ENCODE measurements at places on chromosomes 11 and 22. TPM values are rescaled to one million over a fixed set of nuclear protein-coding genes. Genes with fewer than 3 reads are reported as not detected.
A peak's percentile ranks its signal among the peaks of the same experiment; 100 is the strongest.

TH gene
- total RNA-seq: 0.26 TPM

GLYATL2 gene
- total RNA-seq: not detected

FGF4 gene
- not detected for total RNA-seq

SYCE3 gene
- total RNA-seq: not detected

HIPK3 gene
- 104 TPM for total RNA-seq

UBASH3B gene
- total RNA-seq: 19.3 TPM

HOATZ gene
- total RNA-seq: 6.9 TPM

OR51B5 gene
- 0.41 TPM for total RNA-seq

UCP3 gene
- total RNA-seq: 1.0 TPM

DDI1 gene
- total RNA-seq: not detected

DNA sequence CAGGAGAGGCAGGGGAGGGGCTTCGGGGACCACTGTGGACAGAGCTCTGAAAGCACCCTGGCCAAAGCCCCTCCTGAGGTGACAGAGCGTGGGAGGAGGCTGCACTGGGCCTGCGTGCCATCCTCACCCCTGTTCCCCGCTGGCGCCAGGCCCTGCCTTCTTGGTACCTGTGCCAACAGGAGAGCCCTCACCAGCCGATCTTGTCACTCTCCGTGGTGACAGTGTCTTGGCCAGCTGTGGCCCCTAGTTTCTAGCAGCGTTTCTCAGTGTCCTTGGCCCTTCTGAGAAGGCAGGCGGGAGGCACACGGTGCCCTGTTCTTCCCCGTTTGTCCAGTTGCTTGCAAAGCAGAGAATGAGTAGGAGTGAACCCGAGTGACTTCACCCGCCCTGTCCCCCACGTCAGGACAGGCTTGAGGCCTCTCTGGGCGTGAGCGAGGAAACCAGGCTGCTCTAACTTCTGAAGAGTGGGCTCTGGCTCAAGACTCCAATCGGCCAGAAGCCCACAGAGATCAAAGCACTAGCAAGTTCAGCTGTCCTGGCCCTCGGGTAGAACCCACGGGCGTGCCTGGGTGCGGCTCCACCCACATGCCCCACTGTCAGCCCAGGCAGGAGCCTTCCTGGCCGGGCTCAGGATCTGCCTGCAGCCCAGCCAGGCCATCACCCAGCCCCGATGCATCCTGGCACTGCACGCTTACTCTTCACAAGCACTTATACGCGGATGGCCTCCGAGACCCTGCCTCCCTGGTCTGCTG is 60.2 kb upstream of the EMID1 start:
- no peak overlapping the region for H3K27ac ChIP-seq
- H3K27me3 ChIP-seq: no peaks in the 10 kb centered on the region
- H3K4me1 ChIP-seq: peaks cover 4% of the 10 kb centered on the region
- H3K36me3 ChIP-seq: peaks cover 28% of the 10 kb centered on the region
- DNase-seq: peak; percentile 39
- H3K4me3 ChIP-seq: no peak overlapping the region

GRCh38 chr11:19729141-19729540 is 16.5 kb downstream of the NAV2 start:
- H3K4me1 ChIP-seq: no peaks in the 10 kb centered on the region
- no peak overlapping the region for H3K27ac ChIP-seq
- no peak overlapping the region for H3K4me3 ChIP-seq
- DNase-seq: no peak
- H3K36me3 ChIP-seq: no peaks in the 10 kb centered on the region

- no peak for DNase-seq
- peaks cover 41% of the 10 kb centered on the region for H3K4me1 ChIP-seq
- H3K27ac ChIP-seq: no peak overlapping the region
- no peaks in the 10 kb centered on the region for H3K27me3 ChIP-seq
- peaks cover 5% of the 10 kb centered on the region for H3K36me3 ChIP-seq
- H3K4me3 ChIP-seq: no peak overlapping the region
Measured at GRCh38 chr11:34656062-34656720, 35.3 kb downstream of the EHF start.

DNA sequence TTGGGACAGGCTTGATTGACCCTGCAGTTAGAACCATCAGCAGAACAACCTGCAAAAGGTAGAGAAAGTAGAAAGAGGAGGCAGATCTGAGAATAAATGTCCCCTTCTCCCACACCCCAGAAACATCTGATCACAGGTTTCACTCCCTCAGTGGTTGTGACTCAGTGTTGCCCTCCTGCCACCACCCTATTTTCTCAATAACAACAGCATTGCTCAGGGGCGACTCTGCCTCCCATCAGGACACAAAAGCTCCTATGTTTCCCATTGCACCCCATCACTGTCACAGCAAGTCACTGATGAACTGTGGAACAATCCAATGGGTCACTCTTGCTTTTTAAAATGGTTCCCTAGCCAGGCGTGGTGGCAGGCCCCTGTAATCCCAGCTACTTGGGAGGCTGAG is 110.2 kb downstream of the RASSF10 start:
- H3K27me3 ChIP-seq: no peaks in the 10 kb centered on the region
- no peak overlapping the region for H3K4me3 ChIP-seq
- no peak for DNase-seq
- H3K27ac ChIP-seq: no peak overlapping the region

- DNase-seq: no peak
- peaks cover 64% of the 10 kb centered on the region for H3K36me3 ChIP-seq
- H3K27me3 ChIP-seq: no peaks in the 10 kb centered on the region
- H3K4me1 ChIP-seq: no peaks in the 10 kb centered on the region
- no peak overlapping the region for H3K4me3 ChIP-seq
Measured at GRCh38 chr11:17296852-17297559, 20.5 kb downstream of the NUCB2 start.

DNA sequence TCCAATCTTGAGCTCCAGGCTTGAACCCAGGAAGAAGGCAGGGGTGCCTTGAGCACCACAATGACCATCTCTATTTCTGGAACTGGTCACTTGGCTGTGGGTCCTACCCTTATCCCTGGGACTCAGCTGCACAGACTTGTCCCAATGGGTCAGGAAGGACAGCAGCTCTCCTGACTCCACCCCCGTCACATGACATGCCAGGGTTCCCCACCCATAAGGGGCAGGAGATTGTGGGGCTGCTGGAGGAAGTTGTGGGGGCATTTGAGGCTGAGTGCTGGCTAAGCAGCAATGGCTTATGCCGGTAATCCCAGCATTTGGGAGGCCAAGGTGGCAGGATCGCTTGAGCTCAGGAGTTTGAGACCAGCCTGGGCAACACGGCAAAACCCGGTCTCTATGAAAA is 56.2 kb downstream of the NFAM1 start:
- H3K4me1 ChIP-seq: no peaks in the 10 kb centered on the region
- no peaks in the 10 kb centered on the region for H3K36me3 ChIP-seq
- H3K27ac ChIP-seq: peak overlapping the region; percentile 62
- H3K27me3 ChIP-seq: no peaks in the 10 kb centered on the region
- H3K4me3 ChIP-seq: no peak overlapping the region

- no peak for DNase-seq
- H3K4me3 ChIP-seq: no peak overlapping the region
- no peak overlapping the region for H3K27ac ChIP-seq
- H3K36me3 ChIP-seq: no peaks in the 10 kb centered on the region
Measured at GRCh38 chr11:31397239-31397834, 27.7 kb downstream of the DNAJC24 start.

- no peaks in the 10 kb centered on the region for H3K36me3 ChIP-seq
- H3K4me3 ChIP-seq: no peak overlapping the region
- H3K4me1 ChIP-seq: no peaks in the 10 kb centered on the region
- no peak for DNase-seq
- H3K27ac ChIP-seq: no peak overlapping the region
- H3K27me3 ChIP-seq: no peaks in the 10 kb centered on the region
Measured at GRCh38 chr11:58070585-58070984, 39.8 kb downstream of the OR6Q1 start.

GRCh38 chr11:85826116-85826855 is 15.3 kb upstream of the SYTL2 start:
- no peak overlapping the region for H3K27ac ChIP-seq
- no peaks in the 10 kb centered on the region for H3K36me3 ChIP-seq
- no peak overlapping the region for H3K4me3 ChIP-seq

DNA sequence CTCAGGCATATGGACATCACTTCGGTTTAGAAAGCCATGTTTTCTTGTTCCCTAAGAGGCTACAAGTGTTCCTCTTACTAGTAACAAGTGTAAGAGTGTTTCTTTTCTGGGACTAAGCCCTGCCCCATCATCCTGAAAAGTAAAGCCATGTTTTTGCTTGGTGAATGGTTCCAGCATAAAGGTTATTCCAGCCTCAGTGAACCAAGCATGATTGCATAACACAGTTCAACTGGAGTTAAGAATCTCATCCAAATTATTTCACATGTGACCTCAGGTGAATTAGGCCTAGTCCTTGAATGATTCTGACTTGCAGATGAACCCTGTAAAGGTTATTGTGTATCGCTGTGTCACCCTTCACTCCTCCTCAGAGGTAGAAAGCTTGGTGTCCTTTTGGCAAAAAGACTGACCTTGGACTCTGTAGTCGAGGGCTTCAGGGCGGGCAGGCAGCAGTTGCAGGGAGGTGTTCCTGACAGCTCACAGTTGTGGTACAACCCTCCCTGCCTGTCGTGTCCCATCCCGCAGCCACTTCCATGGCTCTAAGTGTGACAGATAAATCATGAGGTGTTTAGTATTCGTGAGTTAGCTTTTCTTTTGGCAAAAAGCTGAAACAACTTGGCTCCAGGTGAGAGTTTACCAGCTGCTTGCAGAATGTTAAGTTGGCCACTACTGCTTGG is 321.8 kb downstream of the CADM1 start:
- no peak overlapping the region for H3K27ac ChIP-seq
- no peaks in the 10 kb centered on the region for H3K36me3 ChIP-seq
- H3K27me3 ChIP-seq: no peaks in the 10 kb centered on the region
- DNase-seq: no peak
- H3K4me3 ChIP-seq: no peak overlapping the region
- no peaks in the 10 kb centered on the region for H3K4me1 ChIP-seq

DNA sequence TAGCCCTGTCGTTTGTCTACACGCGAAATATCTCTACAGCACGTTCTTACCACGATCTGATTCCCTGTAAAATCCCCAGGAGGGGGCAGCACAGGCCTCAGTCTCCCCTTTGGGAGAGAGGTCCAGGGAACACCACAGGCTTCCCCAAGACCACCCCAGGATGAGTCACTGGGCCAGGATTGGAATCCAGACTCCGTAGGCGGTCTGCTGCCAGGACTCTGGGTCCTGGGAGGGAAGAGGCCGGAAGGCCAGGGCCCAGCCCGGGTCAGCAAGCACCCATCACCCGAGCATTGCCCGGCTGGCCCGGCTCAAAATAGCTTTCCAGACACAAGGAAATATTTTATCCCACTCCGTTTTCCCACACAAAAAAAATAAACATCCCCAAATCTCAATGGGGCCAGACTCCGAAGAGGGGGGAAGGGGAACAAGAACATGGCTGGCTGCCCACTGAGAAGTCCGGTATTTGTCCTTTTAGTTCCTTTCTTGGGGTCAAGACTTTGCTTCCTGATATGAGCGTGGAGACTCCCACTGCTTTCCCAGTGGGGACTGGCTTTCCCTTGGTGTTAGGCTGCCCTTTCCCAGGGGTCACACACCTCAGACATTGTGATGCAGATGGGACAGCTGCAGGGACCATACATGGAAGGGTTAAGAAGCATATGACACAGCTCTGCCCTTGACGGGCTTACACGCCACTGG is 91.3 kb downstream of the LRRC32 start:
- peaks cover 5% of the 10 kb centered on the region for H3K4me1 ChIP-seq
- no peak for DNase-seq
- H3K27me3 ChIP-seq: no peaks in the 10 kb centered on the region
- peak overlapping the region; percentile 78 for H3K27ac ChIP-seq

- H3K27me3 ChIP-seq: peaks cover 39% of the 10 kb centered on the region
- peak within 1 kb of the TSS; percentile 43 for H3K4me3 ChIP-seq
- H3K36me3 ChIP-seq: no peaks in the 10 kb centered on the region
- no peaks in the 10 kb centered on the region for H3K4me1 ChIP-seq
- DNase-seq: peak; percentile 30
Measured at GRCh38 chr11:101129203-101129943, at the start of gene PGR. Gene PGR (minus strand): TSS chr11:101129813. CDS start chr11:101129070, 743 bp downstream.

DNA sequence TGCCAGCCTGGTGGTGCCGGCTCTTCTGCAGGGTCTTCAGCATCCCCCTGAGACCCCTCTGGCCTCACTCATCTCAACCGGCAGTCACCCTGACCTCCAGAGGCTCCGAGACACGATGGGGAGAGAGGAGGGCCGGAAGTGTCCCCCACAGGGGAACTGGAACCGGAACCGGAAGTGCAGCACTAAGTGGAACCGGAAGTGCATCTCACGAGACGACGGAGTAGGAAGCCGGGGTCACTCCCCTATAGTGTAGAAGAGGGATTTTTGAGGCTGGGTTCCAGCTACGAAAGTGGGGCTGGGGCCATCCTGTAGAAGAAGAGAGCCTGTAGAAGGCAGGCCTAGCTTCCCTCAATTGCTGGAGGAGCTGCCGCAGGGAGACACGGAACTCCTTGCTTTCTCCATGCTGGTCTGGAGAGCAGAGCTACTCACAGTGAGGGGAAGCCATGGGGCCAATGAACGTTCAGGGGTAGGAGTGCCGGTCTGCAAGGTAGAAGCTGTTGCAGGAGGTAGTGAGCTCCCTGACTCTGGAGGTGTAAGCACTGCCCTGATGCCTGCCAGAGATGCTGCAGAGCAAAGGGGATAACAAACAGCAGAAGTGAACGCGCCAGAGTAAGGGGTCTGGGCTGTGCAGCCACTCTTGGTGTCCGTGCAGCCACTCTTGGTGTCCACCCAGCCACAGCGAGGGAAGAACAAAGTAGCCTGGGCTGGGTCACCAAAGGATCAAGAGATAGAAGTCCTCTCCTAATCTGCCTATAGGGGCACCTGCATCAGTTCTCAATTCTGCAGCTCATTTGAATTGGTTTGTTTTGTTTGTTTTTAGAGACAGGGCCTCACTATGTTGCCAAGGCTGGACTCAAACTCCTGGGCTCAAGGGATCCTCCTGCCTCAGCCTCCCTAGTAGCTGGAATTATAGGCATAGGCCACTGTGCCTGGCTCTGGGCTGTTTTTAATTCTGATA is 21.9 kb downstream of the SCUBE1 start:
- H3K4me1 ChIP-seq: peaks cover 4% of the 10 kb centered on the region
- no peaks in the 10 kb centered on the region for H3K36me3 ChIP-seq
- H3K27me3 ChIP-seq: no peaks in the 10 kb centered on the region
- H3K27ac ChIP-seq: no peak overlapping the region
- no peak for DNase-seq

- no peaks in the 10 kb centered on the region for H3K27me3 ChIP-seq
- no peak for DNase-seq
- no peaks in the 10 kb centered on the region for H3K36me3 ChIP-seq
Measured at GRCh38 chr11:110486156-110486555, 56.4 kb downstream of the FDX1 start.

- no peaks in the 10 kb centered on the region for H3K36me3 ChIP-seq
- H3K27ac ChIP-seq: no peak overlapping the region
- DNase-seq: no peak
- H3K27me3 ChIP-seq: no peaks in the 10 kb centered on the region
- peaks cover 5% of the 10 kb centered on the region for H3K4me1 ChIP-seq
- H3K4me3 ChIP-seq: no peak overlapping the region
Measured at GRCh38 chr11:19921976-19922688, 209.5 kb downstream of the NAV2 start.

- H3K36me3 ChIP-seq: no peaks in the 10 kb centered on the region
- no peak overlapping the region for H3K27ac ChIP-seq
- H3K4me1 ChIP-seq: peaks cover 7% of the 10 kb centered on the region
- no peak overlapping the region for H3K4me3 ChIP-seq
Measured at GRCh38 chr11:128894685-128895084, 3.5 kb downstream of the KCNJ5 start.
